ENCODE measurements at places on chromosomes 1 and 21.
A peak's percentile ranks its signal among the peaks of the same experiment; 100 is the strongest.

GRCh38 chr1:85453640-85454194 lies 11.2 kb downstream of the DDAH1 start:
- H3K4me1 ChIP-seq: peaks cover 35% of the 10 kb centered on the region
- no peaks in the 10 kb centered on the region for H3K27me3 ChIP-seq
- DNase-seq: no peak
- peak overlapping the region; percentile 59 for H3K27ac ChIP-seq
- no peak overlapping the region for H3K4me3 ChIP-seq

DNA sequence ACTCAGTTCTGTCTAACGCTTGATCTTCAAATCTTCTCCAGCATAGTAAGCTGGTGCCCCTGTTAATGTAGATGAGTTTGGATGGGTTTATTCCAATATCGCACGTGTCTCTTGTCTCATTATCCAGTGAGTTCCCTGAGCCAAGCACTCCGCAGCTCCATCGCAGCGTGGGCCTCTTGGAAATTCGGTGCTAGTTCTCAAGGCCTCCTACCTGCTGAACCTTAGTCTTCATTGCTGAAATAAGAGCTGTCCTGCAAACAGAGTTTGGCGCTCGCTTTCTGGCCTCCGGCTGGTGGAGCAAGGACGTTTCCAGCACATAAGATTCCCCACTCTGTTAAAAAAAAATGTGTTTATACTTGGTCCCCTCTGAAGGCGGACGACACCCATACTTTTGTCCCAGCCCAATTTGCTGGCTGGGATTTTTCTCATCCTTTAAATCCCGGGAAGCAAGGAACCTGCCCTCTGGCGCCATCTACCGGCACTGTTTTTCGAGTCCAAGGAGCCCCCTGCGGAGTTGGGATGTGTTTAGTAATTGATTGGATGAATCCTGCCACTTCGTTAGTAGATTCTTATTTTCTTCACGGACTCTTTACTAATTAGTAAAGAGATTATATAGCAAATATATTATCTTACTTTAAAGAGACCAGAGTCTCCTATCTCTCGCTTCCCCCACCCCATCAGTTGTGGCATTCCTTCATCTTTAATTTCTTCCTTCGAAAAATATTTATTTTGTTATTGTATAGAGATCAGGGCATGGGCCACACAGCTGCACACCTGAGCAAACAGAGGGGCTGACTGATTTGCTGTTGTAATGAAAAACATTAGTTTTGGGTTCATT lies 14.7 kb downstream of the JUN start:
- H3K27ac ChIP-seq: no peak overlapping the region
- H3K4me3 ChIP-seq: no peak overlapping the region
- H3K27me3 ChIP-seq: no peaks in the 10 kb centered on the region
- peaks cover 3% of the 10 kb centered on the region for H3K4me1 ChIP-seq

DNA sequence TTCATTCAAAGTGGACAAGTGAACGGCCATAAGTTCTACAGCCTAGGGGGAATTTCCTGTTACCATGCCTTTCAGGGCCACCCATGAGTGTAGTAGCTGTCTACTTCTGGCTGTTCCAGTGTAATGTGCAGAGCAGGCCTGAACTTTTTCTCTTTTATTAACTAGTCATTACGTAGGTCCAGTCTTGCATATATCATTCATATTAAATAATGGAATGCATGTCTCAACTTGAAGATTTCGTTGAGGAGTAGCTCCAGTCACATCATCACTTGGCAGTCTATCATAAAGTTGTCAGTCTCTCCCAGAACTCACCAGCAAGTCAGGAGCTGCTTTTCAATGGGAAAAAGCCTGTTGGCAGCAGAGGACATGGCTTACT lies 12.0 kb upstream of the GIPC2 start:
- H3K36me3 ChIP-seq: no peaks in the 10 kb centered on the region
- H3K27ac ChIP-seq: no peak overlapping the region
- H3K4me3 ChIP-seq: no peak overlapping the region
- H3K27me3 ChIP-seq: no peaks in the 10 kb centered on the region
- DNase-seq: no peak
- H3K4me1 ChIP-seq: no peaks in the 10 kb centered on the region

DNA sequence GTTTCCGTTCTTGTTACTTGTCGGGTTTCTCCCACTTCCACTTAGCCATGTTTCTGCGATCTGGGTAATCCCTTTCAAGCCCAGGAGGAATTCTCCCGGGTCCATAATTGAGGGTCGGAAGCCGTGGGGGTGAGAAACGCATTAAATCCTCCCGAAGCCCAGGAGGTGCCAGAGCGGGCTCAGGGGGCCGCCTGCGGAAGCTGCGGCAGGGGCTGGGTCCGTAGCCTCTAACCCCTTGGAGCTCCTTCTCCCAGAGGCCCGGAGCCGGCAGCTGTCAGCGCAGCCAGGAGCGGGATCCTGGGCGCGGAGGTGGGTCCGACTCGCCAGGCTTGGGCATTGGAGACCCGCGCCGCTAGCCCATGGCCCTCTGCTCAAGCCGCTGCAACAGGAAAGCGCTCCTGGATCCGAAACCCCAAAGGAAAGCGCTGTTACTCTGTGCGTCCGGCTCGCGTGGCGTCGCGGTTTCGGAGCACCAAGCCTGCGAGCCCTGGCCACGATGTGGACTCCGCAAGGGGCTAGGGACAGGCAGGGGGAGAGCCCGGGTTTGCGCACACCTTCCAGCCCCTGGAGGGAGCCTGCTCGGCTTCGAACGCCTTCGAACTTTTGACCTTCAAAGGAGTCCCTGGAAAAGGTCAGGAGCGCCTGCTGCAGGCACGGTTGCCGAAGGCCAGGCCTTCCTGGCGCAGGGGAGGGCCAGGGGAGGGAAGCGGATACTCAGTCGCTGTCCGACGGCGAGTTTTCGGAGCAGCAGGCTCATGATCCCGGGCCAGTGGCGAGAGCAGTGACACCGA lies 1.7 kb upstream of the SIM2 start:
- H3K4me3 ChIP-seq: peak overlapping the region; percentile 44
- no peak for DNase-seq
- H3K27ac ChIP-seq: peak overlapping the region; percentile 83
- no peaks in the 10 kb centered on the region for H3K36me3 ChIP-seq

- no peak overlapping the region for H3K27ac ChIP-seq
- H3K27me3 ChIP-seq: no peaks in the 10 kb centered on the region
- H3K4me1 ChIP-seq: no peaks in the 10 kb centered on the region
- no peaks in the 10 kb centered on the region for H3K36me3 ChIP-seq
Observed at GRCh38 chr1:25062621-25063255, 132.7 kb upstream of the RUNX3 start.

GRCh38 chr1:205137901-205138300 lies 16.1 kb upstream of the RBBP5 start:
- no peak overlapping the region for H3K27ac ChIP-seq
- H3K36me3 ChIP-seq: no peaks in the 10 kb centered on the region
- no peaks in the 10 kb centered on the region for H3K27me3 ChIP-seq
- H3K4me3 ChIP-seq: no peak overlapping the region

- H3K36me3 ChIP-seq: no peaks in the 10 kb centered on the region
- no peak overlapping the region for H3K27ac ChIP-seq
- no peak overlapping the region for H3K4me3 ChIP-seq
- no peak for DNase-seq
- no peaks in the 10 kb centered on the region for H3K27me3 ChIP-seq
Observed at GRCh38 chr1:46983166-46983829, 40.2 kb upstream of the CYP4X1 start.

GRCh38 chr1:155272466-155273342 lies 600 bp downstream of the CLK2 start:
- H3K4me3 ChIP-seq: peak overlapping the region; percentile 98
- peaks cover 4% of the 10 kb centered on the region for H3K4me1 ChIP-seq
- H3K27ac ChIP-seq: peak overlapping the region; percentile 93

DNA sequence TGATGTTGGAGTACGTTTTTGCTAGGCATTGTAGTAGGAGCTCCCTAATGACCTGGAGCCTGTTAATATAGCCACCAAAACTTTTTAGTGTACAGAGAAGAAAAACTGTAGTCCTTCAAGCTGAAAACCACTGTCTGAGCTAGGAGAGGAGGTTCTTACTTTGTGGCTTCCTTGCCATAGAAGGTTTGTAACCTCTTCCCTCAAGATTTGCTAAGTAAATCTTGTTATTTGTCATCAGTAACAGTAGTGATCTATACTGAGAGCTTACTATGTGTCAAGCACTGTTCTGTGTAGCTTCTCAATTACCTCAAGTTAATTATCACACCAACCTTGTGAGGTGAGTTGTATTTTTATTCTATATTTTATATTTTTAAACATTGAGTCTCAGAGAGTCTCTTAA lies 21.2 kb upstream of the LRRC8C start:
- no peak for DNase-seq
- H3K4me3 ChIP-seq: no peak overlapping the region
- no peak overlapping the region for H3K27ac ChIP-seq

DNA sequence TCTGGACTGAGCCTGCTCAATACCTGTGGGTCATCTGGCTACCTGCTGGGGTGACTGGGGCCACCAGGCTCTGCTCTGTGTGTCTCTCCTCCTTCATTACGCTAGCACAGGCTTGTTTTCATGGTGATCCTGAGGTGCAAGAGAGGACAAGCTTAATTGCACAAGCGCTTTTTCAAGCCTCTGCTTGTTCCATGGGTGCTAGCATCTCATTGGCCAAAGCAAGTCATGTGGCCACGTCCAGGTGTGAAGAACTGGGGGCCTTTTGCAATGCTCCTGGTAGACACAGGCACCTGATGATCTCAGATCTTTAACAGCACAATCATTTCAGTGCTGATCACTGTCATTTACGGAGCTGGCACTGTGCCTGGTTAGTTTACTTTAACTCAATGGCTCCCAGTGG lies 114.6 kb downstream of the KAZN start:
- no peaks in the 10 kb centered on the region for H3K27me3 ChIP-seq
- H3K4me3 ChIP-seq: no peak overlapping the region
- peak; percentile 18 for DNase-seq
- H3K4me1 ChIP-seq: no peaks in the 10 kb centered on the region
- H3K27ac ChIP-seq: no peak overlapping the region
- no peaks in the 10 kb centered on the region for H3K36me3 ChIP-seq

DNA sequence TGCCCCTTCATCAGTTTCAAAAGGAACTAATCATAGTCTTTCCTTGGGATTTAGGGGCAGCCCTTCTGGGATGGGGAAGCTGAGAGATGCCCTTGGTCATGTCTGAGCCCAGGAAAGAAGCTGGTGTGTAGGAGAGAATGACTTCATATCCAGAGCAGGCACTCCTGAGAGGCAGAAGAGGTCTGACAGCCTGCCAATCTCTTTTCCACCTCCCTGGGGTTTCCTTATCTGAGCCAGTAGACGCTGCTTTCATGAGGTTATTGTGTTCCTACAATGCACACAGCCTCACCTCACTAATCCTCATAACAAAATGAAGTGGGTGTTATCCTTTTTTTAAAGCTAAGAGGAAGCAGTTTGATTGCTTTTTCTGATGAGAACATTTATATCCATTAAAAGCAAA lies 14.1 kb downstream of the ROR1 start:
- no peaks in the 10 kb centered on the region for H3K27me3 ChIP-seq
- H3K4me3 ChIP-seq: no peak overlapping the region
- H3K36me3 ChIP-seq: no peaks in the 10 kb centered on the region
- H3K27ac ChIP-seq: no peak overlapping the region

- no peaks in the 10 kb centered on the region for H3K27me3 ChIP-seq
- H3K4me1 ChIP-seq: no peaks in the 10 kb centered on the region
- no peaks in the 10 kb centered on the region for H3K36me3 ChIP-seq
- DNase-seq: peak; percentile 86
- H3K27ac ChIP-seq: no peak overlapping the region
- H3K4me3 ChIP-seq: no peak overlapping the region
Observed at GRCh38 chr1:46724991-46725735, 6.2 kb upstream of the EFCAB14 start.

- no peaks in the 10 kb centered on the region for H3K4me1 ChIP-seq
- H3K27ac ChIP-seq: no peak overlapping the region
- H3K27me3 ChIP-seq: no peaks in the 10 kb centered on the region
- H3K36me3 ChIP-seq: no peaks in the 10 kb centered on the region
Observed at GRCh38 chr1:44472620-44473525, 67.8 kb downstream of the RNF220 start.

GRCh38 chr1:91065337-91065736 lies 43.5 kb upstream of the ZNF644 start:
- H3K36me3 ChIP-seq: no peaks in the 10 kb centered on the region
- no peak overlapping the region for H3K27ac ChIP-seq
- H3K4me3 ChIP-seq: no peak overlapping the region
- H3K4me1 ChIP-seq: no peaks in the 10 kb centered on the region

GRCh38 chr1:57544345-57544744 lies 120.5 kb upstream of the DAB1 start:
- no peak for DNase-seq
- H3K36me3 ChIP-seq: no peaks in the 10 kb centered on the region
- no peak overlapping the region for H3K27ac ChIP-seq
- no peak overlapping the region for H3K4me3 ChIP-seq
- H3K4me1 ChIP-seq: no peaks in the 10 kb centered on the region

Measured in kidney (tissue), 22 donors.